ENCODE measurements at places on chromosomes 12 and 14.

DNA sequence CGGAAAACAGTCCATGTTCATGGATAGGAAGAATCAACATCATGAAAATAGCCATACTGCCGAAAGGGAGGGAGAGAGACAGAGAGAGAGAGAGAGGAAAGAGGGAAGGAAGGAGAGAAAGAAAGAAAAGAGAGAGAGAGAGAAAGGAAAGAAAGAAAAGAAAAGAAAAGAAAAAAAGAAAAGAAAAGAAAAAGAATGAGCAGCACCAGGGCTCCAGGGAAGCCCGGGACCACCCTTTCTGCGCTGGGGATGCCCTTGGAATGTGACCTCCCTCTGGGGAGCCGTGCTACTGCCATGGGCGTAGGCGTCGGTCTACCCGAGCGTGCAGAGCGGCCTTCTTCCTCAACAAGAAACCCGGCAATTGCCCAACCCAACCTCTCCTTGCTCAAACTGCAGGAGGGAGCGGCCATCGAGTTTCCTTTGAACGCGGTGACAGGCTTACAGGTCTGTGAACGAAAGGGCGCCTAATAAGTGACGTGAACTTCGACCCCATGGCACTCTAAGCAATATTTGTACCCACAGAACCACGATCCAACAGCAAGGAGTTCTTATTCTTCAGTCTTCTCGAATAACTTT, 16.9 kb downstream of the OR6S1 start:
- DNase-seq = no peak

GRCh38 chr14:66496188-66496807, 10.1 kb downstream of the CCDC196 start:
- no peak for DNase-seq

DNA sequence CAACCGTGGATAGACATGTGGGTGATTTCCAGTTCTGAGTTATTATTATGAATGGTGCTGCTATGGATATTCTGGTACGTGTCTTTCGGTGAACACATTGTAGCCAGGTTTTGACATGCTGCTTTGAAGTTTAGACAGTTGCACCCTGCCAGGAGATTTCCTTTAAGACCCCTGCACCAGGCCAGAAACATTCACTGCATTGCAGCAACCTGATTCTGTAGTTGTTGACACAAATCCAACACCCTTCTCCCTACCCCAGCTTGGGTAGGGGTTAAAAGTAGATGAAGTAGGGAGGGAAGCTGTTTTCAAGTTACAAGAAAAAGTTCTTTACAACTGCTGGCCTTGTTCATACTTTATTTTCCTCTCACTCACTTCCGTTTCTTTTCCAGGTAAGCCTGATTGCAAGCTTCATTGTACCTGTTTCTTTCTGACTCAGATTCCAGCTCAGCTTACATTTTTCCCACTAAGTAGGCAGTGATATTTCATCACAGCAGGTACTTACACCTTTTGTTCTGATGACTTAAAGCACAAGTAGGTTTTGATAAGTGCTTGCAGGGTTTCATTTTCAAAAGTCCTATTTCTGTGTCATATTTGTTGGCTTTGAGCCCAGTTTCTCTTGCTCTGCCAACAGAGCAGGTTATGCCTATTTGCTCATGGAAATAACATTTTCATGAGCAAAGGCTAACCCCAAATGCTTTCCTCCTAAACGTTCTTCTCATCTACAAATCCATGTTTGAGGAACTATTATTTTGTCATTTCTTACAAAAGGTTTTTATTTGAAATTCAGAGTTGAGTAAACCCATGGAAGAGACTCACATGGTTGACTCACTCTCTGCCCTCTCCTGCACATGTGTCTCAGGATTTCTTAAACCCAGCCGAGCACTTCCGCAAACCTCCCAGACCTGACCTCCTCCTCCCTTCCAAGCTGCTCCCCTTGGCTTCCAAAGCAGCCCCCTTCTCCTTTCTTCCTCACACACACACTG, 12.1 kb upstream of the LTA4H start:
- DNase-seq = no peak

DNA sequence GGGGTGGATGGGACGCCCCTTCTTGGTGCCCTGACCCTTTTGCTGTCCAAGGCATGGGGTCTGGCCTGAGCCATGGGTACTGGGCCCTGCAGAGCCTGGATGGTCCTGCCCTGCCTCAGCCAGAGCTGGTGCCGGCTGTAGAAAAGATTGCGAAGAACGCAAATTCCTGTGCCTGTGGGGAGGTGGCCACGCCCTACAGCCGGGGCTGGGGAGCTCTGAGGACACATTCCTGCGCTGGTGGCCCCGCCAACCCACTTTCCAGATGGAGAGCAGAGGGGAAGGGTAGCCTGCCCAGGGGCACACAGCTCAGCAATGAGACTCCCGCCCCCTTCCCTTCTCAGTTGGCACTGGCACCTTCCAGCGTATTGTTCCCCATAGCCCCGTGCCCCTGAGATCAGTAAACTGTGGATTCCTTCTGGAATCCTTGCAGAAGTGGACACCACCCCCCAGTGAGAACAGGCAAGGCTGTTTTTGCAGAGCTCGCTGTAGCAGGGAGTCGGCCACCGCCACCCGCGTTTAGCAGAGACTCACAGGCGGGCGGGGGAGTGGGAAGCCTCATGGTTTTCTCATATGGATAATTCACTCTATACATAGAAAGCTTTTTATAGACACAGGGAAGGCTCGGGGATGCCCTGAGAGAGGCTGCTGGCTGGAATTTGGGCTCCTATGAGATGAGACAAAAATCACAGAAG, 8.6 kb downstream of the INF2 start:
- DNase-seq = no peak

- no peak for DNase-seq
These were observed 20.8 kb downstream of the SUSD6 start for GRCh38 chr14:69632164-69632563.

DNA sequence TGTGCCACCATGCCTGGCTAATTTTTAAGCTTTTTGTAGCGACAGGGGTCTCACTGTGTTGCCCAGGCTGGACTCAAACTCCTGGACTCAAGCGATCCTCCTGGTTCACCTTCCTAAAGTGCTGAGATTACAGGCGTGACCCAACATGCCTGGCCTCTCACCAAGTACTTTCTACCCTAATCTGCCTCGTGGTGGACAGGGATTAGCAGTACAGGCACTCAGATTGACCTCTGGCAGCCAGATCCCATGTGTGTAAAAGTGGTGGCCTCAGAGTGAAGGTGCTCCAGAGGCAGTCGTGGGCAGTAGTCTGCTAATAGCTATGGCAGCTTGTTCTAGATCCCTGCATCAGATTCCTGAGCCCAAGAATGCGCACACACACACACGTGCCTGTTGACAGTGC, 30.9 kb downstream of the MTHFD1 start:
- no peak for DNase-seq

DNA sequence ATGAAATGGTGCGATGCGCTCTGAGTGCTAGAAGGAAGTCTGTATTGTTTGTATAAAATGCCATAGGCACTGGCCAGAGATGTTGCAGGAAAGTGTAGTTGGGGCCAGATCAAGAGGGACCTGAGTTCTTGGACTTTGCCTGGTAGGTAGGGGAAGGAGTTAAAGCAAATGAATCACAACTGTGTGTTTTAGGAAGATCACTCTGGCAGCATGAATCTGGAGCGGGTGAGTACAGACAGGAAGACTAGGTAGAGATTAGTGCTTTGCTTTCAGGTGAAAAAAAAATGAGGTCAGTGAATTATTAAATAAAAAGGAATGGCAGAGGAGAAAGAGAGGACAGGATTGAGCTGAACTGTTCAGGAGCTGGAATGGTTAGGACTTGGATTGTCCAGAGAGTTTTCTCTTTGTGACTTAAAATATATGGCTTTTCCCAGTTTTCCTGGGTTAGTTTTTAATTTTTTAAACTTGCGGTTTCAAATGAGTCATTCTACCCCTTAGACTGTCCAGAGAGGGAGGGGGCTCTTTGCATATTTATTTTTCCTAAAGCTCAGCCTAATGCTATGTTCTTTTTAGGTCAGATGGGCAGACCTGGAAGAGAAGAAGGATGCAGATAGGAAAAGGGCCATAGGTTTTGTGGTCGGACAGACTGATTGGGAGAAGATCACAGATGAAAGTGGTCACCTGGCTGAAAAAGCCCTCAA, 41.1 kb downstream of the PROX2 start:
- no peak for DNase-seq

DNA sequence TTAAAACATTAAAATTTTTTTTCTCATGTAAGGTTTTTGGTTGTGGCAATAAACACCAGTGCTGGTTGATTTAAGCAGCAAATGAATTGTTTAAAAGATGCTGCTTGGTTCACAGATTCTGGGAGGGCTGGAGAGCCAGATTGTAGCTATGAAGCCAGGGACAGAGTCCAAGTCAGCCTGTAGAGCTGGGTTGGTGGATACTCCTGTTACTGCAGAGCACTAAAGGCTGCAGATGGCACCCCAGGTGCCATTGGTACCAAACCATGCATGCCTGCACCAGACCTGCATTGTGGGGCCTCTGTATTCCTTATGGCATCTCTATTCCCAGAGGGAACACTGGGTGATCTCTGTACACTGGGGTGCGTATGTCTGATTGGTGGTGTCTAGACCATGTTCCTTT, 113.3 kb downstream of the SNAPC1 start:
- no peak for DNase-seq

DNA sequence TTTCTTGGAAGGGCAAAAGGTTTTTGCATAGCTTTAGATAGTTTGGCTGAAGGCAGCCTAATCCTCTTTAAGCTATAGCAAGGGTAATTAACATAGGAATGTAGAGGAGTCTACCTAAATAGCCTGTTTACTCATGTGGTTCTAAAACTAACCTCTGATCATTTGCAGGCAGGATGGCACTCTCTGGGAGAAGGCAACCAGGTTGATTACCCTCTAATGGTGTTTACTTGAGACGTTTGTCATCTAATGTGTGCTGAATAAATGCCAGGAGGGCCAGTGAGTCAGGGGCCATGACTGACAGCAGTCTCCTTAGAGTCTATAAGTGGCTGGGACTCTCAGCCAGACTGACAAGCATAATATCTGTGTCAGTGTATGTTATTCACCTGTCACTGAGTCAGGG, 286.4 kb downstream of the PCNX1 start:
- no peak for DNase-seq

DNA sequence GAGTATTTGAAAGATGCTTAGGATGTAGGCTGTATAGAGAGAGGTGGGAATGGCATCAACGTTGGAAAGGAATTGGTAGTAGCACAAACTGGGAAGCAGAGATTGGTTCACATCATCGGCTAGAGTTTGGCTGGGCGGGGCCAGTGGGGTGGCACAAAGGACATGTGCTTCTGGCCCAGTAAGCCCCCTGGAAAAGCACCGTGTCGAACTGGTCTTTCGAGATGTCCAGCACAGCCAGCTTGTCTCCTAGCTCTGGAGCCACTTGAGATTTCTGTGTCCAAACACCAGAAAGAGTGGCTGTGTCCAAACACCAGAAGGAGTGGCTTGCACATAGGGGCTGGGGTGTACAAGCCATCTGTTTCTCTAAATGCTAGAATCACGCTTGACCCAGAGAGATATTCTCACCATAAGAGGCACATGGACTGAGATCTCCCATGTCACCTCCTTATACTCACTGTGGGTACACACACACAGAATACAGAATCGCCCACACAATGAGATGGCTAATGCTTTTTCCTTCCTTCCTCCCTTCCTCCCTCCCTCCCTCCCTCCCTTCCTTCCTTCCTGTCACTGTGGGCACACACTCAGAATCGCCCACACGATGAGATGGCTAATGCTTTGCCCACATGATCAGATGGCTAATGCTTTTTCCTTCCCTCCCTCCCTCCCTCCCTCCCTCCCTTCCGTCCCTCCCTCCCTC, 41.8 kb upstream of the KCNK13 start:
- no peak for DNase-seq

- no peak for DNase-seq
These were observed 39.6 kb downstream of the PTPN11 start for GRCh38 chr12:112458330-112458729.

DNA sequence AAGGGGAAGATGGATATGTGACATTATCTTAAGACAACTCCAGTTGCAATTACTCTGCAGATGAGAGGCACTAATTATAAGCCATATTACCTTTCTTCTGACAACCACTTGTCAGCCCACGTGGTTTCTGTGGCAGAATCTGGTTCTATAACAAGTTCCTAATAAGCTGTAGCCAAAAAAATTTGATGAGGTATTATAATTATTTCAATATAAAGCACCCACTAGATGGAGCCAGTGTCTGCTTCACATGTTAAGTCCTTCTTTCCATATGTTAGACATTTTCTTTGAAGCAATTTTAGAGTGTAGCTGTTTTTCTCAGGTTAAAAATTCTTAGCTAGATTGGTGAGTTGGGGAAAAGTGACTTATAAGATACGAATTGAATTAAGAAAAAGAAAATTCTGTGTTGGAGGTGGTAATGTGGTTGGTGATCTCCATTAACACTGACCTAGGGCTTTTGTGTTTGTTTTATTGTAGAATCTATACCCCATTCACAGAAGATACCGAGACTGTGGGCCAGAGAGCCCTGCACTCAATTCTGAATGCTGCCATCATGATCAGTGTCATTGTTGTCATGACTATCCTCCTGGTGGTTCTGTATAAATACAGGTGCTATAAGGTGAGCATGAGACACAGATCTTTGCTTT, 36.9 kb downstream of the PSEN1 start:
- DNase-seq = no peak

DNA sequence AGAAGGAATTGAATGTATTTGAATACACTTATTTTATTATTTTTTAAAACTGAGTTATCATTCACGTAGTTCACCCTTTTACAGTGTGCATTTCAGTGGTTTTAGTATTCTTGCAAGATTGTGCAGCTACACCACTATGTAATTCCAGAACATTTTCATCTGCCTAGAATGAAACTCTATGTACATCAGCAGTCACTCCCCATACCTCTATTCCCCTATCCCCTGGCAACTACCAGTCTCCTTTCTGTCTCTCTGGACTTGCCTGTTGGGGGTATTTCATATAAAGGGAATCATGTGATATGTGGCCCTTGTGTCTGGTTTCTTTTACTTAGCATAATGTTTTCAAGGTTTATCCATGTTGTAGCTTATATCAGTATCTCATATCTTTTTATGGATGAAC, 96.8 kb downstream of the BORCS5 start:
- DNase-seq = no peak

DNA sequence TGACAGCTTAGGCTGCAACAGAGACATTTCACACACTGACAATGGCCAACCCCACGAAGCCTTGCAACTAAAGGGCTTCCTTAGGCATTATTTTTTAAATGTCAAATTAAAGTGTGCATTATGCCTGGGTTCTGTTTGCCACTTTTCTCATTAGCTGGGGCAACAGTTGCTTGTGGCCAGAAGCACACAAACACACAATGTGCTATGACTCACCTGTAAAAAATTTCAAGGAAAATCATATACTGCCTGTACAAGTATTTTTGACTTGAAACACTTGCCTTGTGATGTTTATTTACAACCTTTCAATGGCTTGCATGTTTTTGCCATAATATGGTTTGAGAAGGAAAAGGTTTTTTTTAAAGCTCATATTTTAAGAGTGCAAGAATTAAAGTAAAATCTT, 1.9 kb downstream of the NTN4 start:
- DNase-seq = no peak

- DNase-seq = no peak
These were observed 11.2 kb downstream of the COX14 start for GRCh38 chr12:50123203-50123602.

DNA sequence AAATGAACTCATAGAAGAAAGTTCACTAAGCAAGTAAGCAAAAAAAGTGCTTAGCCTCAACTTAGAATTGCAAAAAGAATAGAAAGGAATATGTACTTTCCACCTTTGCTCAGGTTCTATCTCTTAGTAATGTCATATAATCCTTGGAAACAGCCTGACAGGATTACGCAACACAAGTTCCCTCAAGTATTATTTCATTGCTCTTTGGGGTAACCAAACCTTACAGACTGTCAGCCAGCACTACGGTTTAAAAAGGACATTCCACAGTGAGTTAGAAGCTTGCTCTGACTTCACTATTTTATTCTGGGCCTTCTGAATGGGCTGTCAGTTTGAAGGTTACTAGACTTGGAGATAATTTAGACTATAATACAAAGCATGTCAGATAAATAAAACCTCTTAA, 264.0 kb downstream of the ATXN7L3B start:
- no peak for DNase-seq
